ENCODE measurements at places on chromosomes 13 and 19. TPM values are rescaled to one million over a fixed set of nuclear protein-coding genes. Genes with fewer than 3 reads are reported as not detected.
A peak's percentile ranks its signal among the peaks of the same experiment; 100 is the strongest.

GRCh38 chr19:38736036-38736412 lies 8.2 kb downstream of the CAPN12 start:
- DNase-seq: peak; percentile 64

The FARP1 gene
- total RNA-seq: 0.86 TPM

DNA sequence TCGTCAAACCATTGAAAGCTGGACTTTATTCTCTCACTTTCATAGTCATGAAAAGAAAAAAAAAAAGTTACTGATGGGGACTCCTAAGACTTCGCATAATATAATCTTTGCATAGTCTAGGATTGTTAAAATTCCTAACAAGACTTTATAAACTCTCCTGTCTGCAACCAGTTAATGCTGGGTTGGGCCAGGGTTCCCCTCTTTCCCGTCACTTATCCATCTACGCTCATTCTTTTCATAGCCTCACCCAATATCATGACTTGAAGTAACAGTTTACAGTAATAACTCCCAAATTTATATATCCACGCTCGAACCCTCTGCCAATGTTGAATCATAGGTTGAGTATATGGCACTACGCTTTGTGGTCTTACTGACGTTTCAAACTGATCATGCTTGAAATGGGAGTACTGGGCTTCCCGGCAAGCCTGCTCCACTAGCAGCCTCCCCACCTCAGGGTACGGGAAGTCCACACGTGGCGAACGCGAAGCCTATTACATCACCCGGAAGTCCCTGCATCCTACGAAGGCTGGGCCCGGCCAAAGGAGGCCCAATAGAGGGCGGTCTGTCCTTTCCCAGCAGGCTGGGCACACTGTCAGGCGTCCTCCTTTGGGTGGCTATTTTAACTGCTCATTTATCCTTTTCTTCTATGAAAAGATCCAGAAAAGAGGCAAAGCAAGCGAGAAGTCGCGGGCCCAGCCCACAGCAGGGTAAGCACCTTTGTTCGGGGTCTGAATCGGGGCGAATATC lies 694 bp upstream of the ZNF460 start:
- DNase-seq: peak; percentile 79

DNA sequence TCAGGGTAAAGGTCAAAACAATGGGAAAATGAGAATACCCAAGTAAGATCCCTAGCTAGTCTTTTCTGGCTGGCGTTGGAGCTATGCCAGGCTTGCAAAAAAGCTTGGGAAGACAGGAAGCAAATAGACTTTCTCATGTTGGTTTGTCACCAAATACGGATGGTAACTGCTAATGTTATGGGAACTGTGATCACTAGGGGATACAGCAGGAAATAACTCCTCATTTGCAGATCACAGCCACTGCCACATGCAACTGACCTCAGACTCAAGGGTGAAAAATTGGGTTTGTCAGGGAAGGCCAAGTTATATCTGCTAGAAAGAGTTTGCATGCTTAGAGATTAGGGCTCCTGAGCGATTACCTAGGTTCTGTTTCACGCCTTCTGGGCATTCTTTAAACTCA lies 162.9 kb downstream of the NHLRC3 start:
- no peak for DNase-seq

The SLC6A16 gene
- 0.29 TPM for total RNA-seq
